ENCODE measurements at places on chromosomes 7 and 10.

GRCh38 chr7:70134029-70134770, 535.9 kb downstream of the AUTS2 start:
- DNase-seq: no peak

- no peak for DNase-seq
Observed at GRCh38 chr7:21064698-21065648, 278.3 kb upstream of the SP8 start.

- DNase-seq: peak; percentile 17
Observed at GRCh38 chr10:96370584-96371157, 11.9 kb upstream of the OPALIN start.

- peak; percentile 48 for DNase-seq
Observed at GRCh38 chr7:139127648-139128047, 18.1 kb upstream of the ZC3HAV1 start.

DNA sequence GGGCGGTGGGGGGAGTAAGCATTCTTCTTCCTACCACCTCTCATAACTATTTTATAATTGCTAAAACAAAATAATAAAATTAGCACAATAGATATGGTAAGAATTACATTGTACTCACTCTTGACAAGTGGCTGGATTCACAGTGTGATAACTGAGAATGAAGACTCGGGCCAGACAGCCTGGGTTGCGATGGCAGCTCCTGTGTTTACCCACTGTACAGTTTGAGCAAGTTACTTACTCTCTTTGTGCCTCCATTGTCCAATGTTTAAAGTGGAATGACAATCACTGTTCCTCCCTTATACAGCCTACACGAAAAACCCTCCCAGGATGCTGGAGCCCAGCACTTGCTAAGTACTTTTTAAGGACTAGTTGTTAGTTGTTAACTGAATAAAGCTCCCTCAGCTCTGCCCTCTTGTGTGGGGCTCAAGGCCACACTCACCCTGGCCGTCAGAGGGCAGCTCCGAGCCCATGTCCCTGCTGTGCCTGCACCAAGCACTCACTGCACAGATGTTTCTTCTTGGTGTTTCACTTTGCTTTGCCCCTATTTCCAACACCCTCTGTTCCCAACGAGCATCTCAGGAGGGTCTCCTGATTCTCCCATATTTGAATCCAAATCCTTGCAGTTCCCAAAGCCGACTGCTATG, 56.4 kb upstream of the NPS start:
- DNase-seq: no peak

DNA sequence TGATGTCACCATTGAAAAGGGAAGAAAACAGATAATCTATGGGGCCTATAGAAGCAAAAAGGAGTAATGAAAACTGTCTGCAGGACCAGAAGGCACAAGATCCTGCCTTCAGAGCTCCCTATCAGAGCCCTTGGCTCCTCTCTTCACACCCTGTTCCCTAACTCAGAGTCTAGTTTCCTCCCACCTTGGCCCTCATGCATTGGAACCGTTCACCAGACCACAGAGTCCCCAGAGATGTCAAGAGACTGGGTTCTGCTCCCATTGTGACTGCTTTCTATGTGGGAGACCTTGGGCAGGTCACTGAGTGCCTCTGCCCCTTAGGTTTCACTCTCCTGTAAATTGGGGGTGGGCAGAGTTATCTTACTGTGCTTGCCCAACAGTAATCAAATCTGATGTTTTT, 80.1 kb upstream of the RPA3 start:
- no peak for DNase-seq

- no peak for DNase-seq
Observed at GRCh38 chr10:7243139-7243538, 167.7 kb downstream of the SFMBT2 start.
